Kidney (tissue), 22 donors: ENCODE measurements at places on chromosomes 6 and 20. TPM values are rescaled to one million over a fixed set of nuclear protein-coding genes. Genes with fewer than 3 reads are reported as not detected.

SYCP2L gene
- polyA plus RNA-seq = 1.0 TPM

CTAGE9 gene
- polyA plus RNA-seq = not detected

OR2J1 gene
- not detected for polyA plus RNA-seq

LKAAEAR1 gene
- not detected for polyA plus RNA-seq

ISM1 gene
- polyA plus RNA-seq = 2.0 TPM

BMP7 gene
- polyA plus RNA-seq = 11.3 TPM

HRH3 gene
- polyA plus RNA-seq = not detected

SLC22A1 gene
- 1.4 TPM for polyA plus RNA-seq

C6orf58 gene
- not detected for polyA plus RNA-seq

LY86 gene
- 4.8 TPM for polyA plus RNA-seq

FERMT1 gene
- polyA plus RNA-seq = 2.2 TPM

WFDC10B gene
- polyA plus RNA-seq = not detected

- no peaks in the 10 kb centered on the region for H3K4me1 ChIP-seq
- H3K27ac ChIP-seq = peak overlapping the region; percentile 66
- DNase-seq = no peak
Observed at GRCh38 chr6:154438882-154439415, 71.5 kb downstream of the CNKSR3 start.

GRCh38 chr20:4664691-4665360 is 56.9 kb upstream of the PRND start:
- no peak for DNase-seq
- H3K4me1 ChIP-seq = no peaks in the 10 kb centered on the region
- H3K27ac ChIP-seq = no peak overlapping the region

- no peaks in the 10 kb centered on the region for H3K4me1 ChIP-seq
- H3K4me3 ChIP-seq = no peak overlapping the region
- H3K27me3 ChIP-seq = no peaks in the 10 kb centered on the region
- H3K27ac ChIP-seq = no peak overlapping the region
Observed at GRCh38 chr20:32006841-32007786, 3.1 kb upstream of the CCM2L start.

DNA sequence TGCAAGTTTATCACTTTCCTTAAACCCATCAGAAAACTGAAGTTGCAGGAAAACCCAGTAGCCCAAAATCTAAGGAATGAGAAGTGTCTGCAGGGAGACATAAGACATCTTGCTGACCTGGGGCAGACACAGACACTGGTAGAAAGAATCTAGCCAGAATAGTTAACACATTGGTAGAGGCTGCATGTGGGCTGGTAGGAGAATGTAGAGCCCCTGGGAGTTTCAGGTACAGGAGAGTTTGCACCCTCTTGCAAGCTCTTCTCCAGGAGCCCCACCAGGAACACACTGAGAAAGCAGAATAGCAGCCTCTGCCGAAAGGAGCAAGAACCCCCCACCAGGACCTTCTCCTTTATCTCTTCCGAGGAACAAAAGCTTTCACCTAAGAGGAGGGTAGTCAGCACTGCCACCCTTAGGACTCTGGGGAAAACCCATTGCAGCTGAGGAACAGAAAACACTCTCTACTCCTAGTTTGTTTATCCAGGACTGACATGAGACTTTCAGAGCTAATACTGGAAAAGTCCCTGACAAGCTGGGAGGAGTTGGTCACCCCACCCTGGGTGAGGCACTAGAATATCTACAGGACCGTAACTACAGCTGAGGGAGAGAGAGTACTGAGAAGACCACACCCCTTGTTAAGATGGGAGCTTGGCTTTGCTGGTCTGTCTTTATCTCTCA is 10.5 kb upstream of the OGFRL1 start:
- no peaks in the 10 kb centered on the region for H3K4me1 ChIP-seq
- no peaks in the 10 kb centered on the region for H3K27me3 ChIP-seq
- DNase-seq = no peak
- no peak overlapping the region for H3K27ac ChIP-seq
- no peaks in the 10 kb centered on the region for H3K36me3 ChIP-seq

DNA sequence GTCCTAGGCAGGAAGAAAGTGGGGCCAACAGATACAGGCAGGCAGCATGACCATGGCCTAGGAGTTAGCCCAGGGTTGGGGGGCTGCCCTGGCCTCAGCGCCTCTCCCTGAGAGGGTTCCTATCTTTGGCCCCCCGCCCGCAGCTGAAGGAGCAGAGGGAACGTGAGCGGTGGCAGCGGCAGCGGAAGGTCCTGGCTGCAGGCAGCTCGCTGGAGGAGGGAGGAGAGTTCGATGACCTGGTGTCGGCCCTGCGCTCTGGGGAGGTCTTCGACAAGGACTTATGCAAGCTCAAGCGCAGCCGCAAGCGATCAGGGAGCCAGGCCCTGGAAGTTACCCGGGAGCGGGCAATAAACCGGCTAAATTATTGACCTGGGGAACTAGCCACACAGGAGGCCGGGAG is 32.6 kb downstream of the MOCS1 start:
- no peak overlapping the region for H3K27ac ChIP-seq
- no peak for DNase-seq
- peaks cover 12% of the 10 kb centered on the region for H3K36me3 ChIP-seq
- no peaks in the 10 kb centered on the region for H3K4me1 ChIP-seq

GRCh38 chr6:3532296-3532916 is 75.6 kb upstream of the SLC22A23 start:
- H3K36me3 ChIP-seq = no peaks in the 10 kb centered on the region
- H3K4me1 ChIP-seq = no peaks in the 10 kb centered on the region
- H3K27ac ChIP-seq = no peak overlapping the region
- H3K4me3 ChIP-seq = no peak overlapping the region

- no peak overlapping the region for H3K4me3 ChIP-seq
- no peak overlapping the region for H3K27ac ChIP-seq
- no peaks in the 10 kb centered on the region for H3K27me3 ChIP-seq
Observed at GRCh38 chr20:48710341-48711043, 117.3 kb downstream of the PREX1 start.

- H3K4me1 ChIP-seq = no peaks in the 10 kb centered on the region
- no peak overlapping the region for H3K27ac ChIP-seq
- no peaks in the 10 kb centered on the region for H3K36me3 ChIP-seq
- DNase-seq = peak; percentile 66
- no peaks in the 10 kb centered on the region for H3K27me3 ChIP-seq
Observed at GRCh38 chr20:60011512-60012507, 53.6 kb downstream of the CDH26 start.

DNA sequence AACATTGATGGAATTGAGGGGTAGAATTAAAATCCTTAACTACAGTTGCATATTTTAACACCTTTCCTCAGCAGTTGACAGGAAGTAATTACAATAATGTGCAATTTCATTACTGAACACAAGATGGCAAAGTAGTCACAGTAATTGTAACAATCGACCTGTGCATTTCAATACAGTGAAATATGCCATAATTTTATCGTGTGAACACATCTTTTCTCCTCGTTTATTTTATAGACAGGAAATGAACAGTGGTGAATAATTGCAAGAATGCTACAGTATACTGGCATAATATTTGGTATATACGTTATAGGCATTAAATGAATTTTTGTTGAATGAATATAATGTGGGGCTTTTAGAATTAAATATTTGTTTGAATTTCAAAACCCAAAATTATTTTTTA is 25.0 kb downstream of the CYB5R4 start:
- H3K4me1 ChIP-seq = no peaks in the 10 kb centered on the region
- H3K4me3 ChIP-seq = no peak overlapping the region
- no peaks in the 10 kb centered on the region for H3K36me3 ChIP-seq
- no peak overlapping the region for H3K27ac ChIP-seq

GRCh38 chr6:90545448-90545847 is 41.4 kb downstream of the MAP3K7 start:
- H3K36me3 ChIP-seq = peaks cover 25% of the 10 kb centered on the region
- no peak overlapping the region for H3K4me3 ChIP-seq
- no peaks in the 10 kb centered on the region for H3K4me1 ChIP-seq

DNA sequence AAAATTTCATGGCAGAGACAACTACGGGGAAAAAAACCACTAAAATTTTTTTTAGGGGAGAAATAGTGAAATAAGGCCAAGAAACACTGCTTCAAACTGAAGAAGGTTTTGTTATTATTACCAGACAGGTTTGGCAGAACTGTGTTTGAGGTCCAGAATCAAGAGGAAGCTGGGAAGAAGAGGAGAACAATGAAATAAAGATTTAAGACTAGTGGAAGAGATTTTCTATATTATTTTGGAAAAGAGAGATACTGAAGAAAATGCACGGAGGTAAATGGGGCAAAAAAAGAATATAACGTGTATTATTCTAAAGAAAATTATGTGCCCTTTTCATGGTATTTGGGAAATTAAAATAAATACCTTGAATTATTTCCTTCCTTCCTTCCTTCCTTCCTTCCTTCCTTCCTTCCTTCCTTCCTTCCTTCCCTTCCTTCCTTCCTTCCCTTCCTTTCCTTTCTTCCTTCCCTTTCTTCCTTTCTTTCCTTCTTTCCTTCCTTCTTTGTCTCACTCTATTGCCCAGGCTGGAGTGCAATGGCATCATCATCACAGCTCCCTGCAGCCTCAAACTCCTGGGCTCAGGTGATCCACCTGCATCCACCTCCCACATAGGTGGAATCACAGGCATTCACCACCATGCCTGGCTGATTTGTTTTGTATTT is 124.3 kb downstream of the GJA1 start:
- no peak overlapping the region for H3K27ac ChIP-seq
- H3K4me3 ChIP-seq = no peak overlapping the region
- DNase-seq = no peak
- no peaks in the 10 kb centered on the region for H3K4me1 ChIP-seq
- no peaks in the 10 kb centered on the region for H3K27me3 ChIP-seq

GRCh38 chr6:46325561-46326530 is 155.1 kb upstream of the ENPP5 start:
- peak; percentile 55 for DNase-seq
- no peaks in the 10 kb centered on the region for H3K27me3 ChIP-seq
- no peaks in the 10 kb centered on the region for H3K36me3 ChIP-seq
- no peak overlapping the region for H3K27ac ChIP-seq
- no peaks in the 10 kb centered on the region for H3K4me1 ChIP-seq

DNA sequence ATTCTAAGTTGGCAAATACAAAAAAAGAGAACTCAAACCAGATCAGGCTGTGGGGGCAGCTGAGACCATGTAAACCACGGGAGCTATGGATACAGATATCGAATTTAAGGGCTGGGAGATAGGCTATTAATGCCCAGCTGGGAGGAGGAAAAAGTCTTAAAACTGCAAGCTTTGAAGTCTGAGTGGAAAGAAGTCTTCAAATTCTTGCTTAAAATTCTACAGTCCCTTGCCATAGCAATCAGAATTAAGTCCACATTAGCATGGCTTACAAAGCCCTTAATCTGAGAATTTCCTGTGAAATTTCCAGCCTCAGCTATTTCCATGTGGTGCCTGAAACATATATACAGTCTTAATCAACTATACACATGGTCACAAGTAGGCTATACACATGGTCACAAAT is 465.0 kb upstream of the HSF2 start:
- no peak overlapping the region for H3K27ac ChIP-seq
- H3K27me3 ChIP-seq = no peaks in the 10 kb centered on the region
- DNase-seq = no peak
- H3K4me1 ChIP-seq = no peaks in the 10 kb centered on the region
- no peaks in the 10 kb centered on the region for H3K36me3 ChIP-seq

GRCh38 chr6:147666255-147666654 is 157.8 kb downstream of the SAMD5 start:
- DNase-seq = no peak
- no peak overlapping the region for H3K4me3 ChIP-seq
- H3K27ac ChIP-seq = no peak overlapping the region
- H3K36me3 ChIP-seq = no peaks in the 10 kb centered on the region
- no peaks in the 10 kb centered on the region for H3K27me3 ChIP-seq

GRCh38 chr6:17851720-17852161 is 135.7 kb downstream of the KIF13A start:
- no peak for DNase-seq
- H3K27ac ChIP-seq = no peak overlapping the region
- H3K4me1 ChIP-seq = no peaks in the 10 kb centered on the region
- H3K27me3 ChIP-seq = no peaks in the 10 kb centered on the region

DNA sequence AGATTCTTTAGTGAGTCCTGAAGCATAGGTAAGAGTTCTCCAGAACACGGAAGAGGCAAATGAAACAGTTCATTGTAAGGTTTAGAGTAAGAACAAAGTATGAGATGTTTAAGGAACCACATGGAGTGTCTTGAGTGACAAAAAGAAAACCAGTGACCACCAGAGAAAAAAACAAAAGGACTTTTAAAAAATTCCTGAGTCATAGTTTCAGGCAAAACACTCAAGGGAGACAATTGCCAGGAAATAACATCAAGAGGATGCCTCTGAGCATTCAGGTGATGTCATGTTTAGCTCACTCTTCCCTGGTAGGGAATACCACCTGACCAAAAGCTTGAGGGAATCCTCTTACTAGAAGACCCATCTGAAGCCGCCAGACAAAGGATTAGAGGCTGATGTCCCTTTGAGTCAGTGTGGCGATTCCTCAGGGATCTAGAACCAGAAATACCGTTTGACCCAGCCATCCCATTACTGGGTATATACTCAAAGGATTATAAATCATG is 110.3 kb downstream of the COL19A1 start:
- no peak overlapping the region for H3K4me3 ChIP-seq
- no peaks in the 10 kb centered on the region for H3K27me3 ChIP-seq
- no peak for DNase-seq
- no peak overlapping the region for H3K27ac ChIP-seq
- no peaks in the 10 kb centered on the region for H3K4me1 ChIP-seq

- no peak for DNase-seq
- peaks cover 9% of the 10 kb centered on the region for H3K4me1 ChIP-seq
- no peak overlapping the region for H3K4me3 ChIP-seq
- no peak overlapping the region for H3K27ac ChIP-seq
- H3K36me3 ChIP-seq = no peaks in the 10 kb centered on the region
Observed at GRCh38 chr6:29647927-29648642, 8.8 kb upstream of the MOG start.

- H3K36me3 ChIP-seq = no peaks in the 10 kb centered on the region
- no peak overlapping the region for H3K27ac ChIP-seq
- no peak overlapping the region for H3K4me3 ChIP-seq
- no peaks in the 10 kb centered on the region for H3K4me1 ChIP-seq
- no peak for DNase-seq
Observed at GRCh38 chr20:7980332-7981046, 39.1 kb downstream of the TMX4 start.

- DNase-seq = peak; percentile 90
- H3K27me3 ChIP-seq = no peaks in the 10 kb centered on the region
- H3K4me1 ChIP-seq = no peaks in the 10 kb centered on the region
- no peak overlapping the region for H3K27ac ChIP-seq
Observed at GRCh38 chr6:15036690-15037245, 209.1 kb upstream of the JARID2 start.

DNA sequence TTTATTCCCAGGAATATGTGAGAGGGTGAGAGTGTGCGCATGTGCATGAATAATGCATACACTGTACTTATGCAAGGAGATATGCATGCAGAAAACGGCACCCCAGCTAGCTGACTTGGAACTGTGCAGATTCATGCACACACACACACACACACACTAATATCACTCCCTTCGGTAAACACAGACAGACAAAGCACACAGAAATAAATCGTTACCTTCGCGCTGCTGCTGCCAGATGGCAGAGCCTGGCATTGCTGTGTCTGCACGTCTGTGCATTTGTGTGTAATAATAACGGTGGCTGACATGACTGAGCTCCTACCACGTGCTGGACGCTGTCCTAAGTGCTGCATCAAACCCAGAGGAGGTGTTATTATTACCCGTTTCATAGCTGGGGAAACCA is 36.8 kb downstream of the PREX1 start:
- no peaks in the 10 kb centered on the region for H3K27me3 ChIP-seq
- H3K27ac ChIP-seq = no peak overlapping the region
- H3K36me3 ChIP-seq = no peaks in the 10 kb centered on the region
- H3K4me3 ChIP-seq = no peak overlapping the region
- DNase-seq = no peak
